CD4-positive, alpha-beta memory T cell (primary cell): ENCODE measurements at places on chromosomes 2 and 18. TPM values are rescaled to one million over a fixed set of nuclear protein-coding genes. Genes with fewer than 3 reads are reported as not detected.

DNA sequence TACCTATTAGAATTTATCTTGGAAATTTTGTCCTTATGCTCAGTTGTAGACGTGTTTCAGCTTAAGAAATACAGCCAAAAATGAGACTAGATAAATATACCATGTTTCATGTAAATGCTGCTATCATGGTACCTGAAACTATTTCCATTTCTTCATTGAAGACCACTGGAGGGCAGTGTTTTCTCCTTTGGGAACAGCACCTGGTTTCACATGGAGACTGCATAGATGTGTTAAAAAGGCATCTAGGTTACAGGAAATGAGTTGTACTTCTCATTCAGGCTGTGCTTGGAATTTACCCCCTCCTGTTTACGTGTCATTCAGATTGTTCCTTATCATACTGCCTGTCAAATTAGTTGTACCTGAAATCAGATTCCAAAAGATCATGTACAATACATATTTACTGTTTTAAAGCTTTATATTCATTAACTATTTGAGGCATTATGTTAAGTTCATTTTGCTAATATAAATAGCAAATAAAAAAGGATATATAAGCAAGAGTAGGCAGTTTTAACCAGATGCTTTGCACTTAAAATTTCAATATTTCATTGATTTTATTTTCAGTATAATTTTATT, 57.3 kb upstream of the PSMD14 start:
- no peak overlapping the region for H3K4me3 ChIP-seq
- H3K27ac ChIP-seq, result no peak overlapping the region
- no peaks in the 10 kb centered on the region for H3K27me3 ChIP-seq
- no peaks in the 10 kb centered on the region for H3K36me3 ChIP-seq
- peak; percentile 24 for DNase-seq
- peaks cover 5% of the 10 kb centered on the region for H3K4me1 ChIP-seq

DNA sequence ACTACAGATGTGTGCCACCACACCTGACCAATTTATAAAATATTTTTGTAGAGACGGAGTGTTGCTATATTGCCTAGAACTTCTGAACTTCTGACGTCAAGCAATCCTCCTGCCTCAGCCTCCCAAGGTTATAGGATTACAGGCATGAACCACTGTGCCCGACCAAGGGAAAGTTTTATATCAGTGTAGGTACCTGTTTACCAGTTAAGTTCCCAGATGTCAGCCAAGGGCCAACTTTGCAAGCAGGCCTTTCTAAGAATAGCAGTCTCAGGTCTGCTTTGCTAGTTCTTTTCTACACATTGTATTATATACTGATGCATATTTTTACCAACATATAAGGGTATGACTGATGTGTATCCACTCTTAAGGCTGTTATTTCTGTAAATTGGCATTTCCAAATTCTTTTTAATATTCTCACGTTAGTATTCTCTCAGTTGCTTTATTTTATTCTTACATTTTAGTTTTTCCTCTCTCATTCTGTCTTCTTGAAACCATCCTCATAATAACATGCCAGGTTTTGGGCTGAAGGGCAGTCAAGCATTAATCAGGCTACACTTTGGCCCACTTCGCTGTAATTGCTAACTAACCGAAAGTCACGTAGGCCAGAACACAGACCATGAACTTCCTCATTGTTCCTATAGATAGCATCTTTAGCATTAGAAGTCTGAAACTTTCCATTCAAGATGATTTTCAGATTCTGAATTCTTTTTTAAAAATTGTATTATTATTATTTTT, 25.0 kb upstream of the CXXC1 start:
- no peak for DNase-seq
- no peaks in the 10 kb centered on the region for H3K36me3 ChIP-seq
- peaks cover 9% of the 10 kb centered on the region for H3K4me1 ChIP-seq
- no peak overlapping the region for H3K27ac ChIP-seq

DNA sequence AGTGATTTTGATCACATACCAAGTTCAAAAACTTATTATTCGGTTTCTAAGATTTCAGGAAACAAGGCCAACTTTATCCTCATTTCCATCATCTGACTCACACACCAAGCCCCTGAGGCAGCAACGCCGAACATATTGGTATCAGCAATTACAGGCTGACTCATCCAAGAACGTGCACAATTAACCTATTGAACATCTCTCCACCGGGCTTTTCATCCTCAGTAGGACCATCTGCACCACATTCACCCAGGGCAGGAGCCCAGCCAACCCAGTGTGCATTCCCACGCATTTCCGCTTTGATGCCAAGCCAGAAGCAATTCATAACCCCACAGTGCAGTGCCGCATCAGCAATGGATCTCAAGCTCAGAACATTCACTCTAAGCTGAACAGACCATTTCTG, 52.9 kb downstream of the SCG2 start:
- no peak for DNase-seq
- no peak overlapping the region for H3K4me3 ChIP-seq
- no peaks in the 10 kb centered on the region for H3K27me3 ChIP-seq
- no peak overlapping the region for H3K27ac ChIP-seq

The AOX1 gene
- not detected for polyA plus RNA-seq

The ACAA2 gene
- 150 TPM for polyA plus RNA-seq

The HAT1 gene
- 75.2 TPM for polyA plus RNA-seq

The IL36RN gene
- polyA plus RNA-seq, result not detected

The PCARE gene
- not detected for polyA plus RNA-seq
